ENCODE measurements at places on chromosomes 5 and 9.
A peak's percentile ranks its signal among the peaks of the same experiment; 100 is the strongest.

DNA sequence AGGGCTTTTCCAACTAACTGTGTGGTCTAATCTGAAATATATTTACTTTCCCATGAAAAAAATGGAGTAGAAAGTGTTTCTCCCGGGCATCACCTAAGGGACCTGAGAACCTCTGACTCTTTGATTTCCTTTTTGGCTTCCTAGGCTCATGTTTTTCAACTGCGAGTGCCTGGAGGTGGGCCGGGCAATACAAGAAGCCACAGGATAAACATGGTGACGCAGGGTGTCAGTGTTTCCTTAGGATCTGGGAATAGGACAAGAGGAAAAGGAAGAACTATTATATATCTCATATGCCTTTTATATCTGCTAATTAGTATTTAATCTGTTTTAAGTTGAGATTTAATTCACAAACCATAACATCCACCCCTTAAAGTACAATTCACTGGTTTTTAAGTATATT, 11.4 kb upstream of the LECT2 start:
- no peak for DNase-seq

DNA sequence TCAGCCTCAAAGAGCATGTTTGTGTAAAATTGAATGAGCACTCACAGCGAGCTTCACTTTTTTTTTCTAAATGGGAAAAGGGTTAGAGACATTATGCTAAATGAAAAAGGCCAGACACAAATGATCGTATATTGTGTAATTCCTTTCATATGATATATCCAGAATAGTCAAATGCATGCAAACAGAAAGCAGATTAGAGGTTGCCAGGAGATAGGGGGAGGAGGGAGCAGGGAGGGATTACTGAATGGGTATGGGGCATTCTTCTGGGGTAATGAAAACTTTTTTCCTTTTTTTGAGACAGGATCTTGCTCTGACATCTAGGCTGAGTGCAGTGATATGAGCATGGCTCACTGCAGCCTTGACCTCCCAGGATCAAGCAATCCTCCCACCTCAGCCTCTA, 47.1 kb downstream of the DMAC1 start:
- DNase-seq: no peak

- no peak for DNase-seq
These were observed 63.7 kb downstream of the MLLT3 start for GRCh38 chr9:20558566-20559016.

DNA sequence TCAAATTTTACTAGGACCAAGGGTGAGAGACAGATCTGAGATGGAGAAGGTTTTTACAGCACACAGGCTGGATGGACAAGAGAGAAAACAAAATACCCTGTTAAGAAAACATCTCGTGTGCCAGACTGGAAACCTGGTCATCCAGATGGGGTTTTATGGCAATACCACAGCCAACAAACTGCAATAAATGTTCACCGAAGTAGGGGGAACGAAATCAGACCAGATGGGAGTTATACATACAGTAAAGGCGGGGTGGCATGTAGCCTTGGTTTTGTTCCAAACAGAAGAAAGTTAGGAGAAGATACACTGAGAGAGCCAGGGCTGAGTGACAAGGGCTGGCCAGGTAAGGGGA, 63.3 kb downstream of the DCP2 start:
- peak; percentile 11 for DNase-seq

GRCh38 chr5:138972836-138973235, 97.7 kb upstream of the LRRTM2 start:
- peak; percentile 12 for DNase-seq

DNA sequence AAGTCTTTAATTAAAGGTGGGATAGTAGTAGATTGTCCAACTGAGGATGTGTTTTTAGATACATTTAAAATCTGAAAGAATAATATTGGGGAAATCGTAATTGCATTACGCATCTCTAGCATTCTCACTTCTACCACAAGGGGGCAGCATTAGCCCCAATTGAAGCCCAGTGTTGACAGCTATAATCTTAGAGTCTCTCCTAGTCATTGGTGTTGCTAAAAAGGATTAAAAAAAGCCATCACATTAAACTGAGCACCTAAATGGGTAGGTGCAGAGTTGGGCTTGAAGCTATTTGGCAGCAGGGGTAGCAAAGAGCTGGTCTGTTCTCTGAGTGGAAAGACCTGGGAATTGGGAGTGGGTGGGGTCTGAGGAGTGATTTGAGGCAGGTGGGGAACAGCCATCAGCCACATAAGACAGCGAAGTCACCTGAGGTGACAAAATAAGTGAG, 177.2 kb downstream of the OSTF1 start:
- peak; percentile 5 for DNase-seq

DNA sequence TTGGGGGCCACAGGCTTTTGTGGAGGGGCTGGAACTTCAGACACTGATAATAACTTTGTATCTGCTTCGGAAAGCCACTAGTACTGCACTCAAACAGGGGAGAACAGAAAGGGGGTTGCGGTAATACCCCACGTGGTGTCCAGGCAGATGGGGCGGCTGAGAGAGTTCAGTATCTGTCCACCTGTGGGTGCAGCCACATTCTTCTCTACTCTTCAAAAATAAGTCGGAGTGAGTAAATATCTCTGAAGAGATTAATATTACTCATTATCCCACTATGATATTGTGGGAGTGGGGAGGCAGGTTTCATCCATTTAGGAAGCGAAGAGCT, 102.1 kb upstream of the SSBP2 start:
- peak; percentile 79 for DNase-seq

- no peak for DNase-seq
These were observed 95.7 kb upstream of the SHB start for GRCh38 chr9:38164659-38165221.

- DNase-seq: peak; percentile 25
These were observed 388 bp downstream of the ANKS6 start for GRCh38 chr9:98795970-98796363.

DNA sequence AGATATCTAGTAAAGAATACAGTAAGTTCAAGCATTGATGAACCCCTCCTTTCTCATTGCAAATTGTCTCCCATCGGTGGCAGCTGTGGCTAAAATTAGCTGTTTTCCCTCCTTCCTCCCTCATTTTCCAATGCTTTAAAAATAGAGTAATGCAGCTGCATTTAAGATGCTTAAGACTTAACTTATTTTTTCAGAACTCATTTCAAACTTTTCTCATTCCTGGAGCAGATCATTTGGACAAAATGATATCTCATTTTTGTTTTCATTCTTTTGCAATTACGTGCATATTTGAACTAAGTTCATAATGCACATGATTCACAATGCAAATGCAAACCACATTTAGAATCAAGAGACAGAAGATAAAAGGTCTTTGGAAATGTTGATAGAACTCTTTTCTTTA, 14.6 kb downstream of the HSPB3 start:
- no peak for DNase-seq

GRCh38 chr5:82259172-82259800, 18.9 kb downstream of the RPS23 start:
- DNase-seq: peak; percentile 32

DNA sequence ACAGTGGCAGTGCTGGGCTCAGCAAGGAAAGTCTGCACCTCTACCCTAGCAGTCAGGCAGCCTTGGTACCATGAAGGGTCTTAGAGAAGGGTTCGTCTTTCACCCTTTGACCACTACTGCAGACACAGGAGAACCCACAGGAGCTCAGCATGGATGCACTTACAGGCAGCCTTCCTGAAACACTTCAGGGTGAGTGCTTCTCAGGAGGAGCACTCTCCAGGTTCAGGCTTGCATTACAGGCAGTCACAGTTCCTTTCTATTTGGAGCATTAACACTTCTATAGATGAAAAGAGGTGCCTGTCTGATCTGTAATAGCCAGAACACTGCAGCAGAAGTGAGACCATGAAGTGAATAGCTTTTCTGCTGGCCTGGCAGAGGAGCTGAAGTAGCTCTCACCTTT, 8.7 kb upstream of the CYLC2 start:
- no peak for DNase-seq

DNA sequence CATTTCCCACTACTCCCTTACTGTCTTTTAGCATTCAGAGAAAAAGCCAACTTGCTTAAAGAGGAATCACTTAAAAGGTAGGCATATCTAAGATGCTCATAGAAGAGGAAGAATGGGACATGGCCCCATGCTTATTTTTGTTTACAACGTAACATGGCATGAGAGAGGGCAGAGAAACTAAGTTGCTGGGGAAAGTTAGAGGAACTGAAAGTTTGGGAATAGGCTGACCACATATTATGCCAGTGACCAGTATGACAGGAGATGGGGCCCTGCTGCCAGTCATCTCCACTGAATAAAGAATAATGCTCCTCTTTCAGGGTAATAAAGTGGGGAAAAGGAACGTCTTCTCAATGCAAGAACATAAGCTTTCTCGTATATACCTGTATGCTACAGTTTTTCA, 1.9 kb downstream of the PLPP6 start:
- no peak for DNase-seq

- no peak for DNase-seq
These were observed 614.7 kb upstream of the ST8SIA4 start for GRCh38 chr5:101517795-101518194.

- DNase-seq: no peak
These were observed 65.4 kb upstream of the SPOCK1 start for GRCh38 chr5:137564398-137564961.

GRCh38 chr5:14560091-14560595, 21.4 kb upstream of the OTULINL start:
- peak; percentile 100 for DNase-seq

DNA sequence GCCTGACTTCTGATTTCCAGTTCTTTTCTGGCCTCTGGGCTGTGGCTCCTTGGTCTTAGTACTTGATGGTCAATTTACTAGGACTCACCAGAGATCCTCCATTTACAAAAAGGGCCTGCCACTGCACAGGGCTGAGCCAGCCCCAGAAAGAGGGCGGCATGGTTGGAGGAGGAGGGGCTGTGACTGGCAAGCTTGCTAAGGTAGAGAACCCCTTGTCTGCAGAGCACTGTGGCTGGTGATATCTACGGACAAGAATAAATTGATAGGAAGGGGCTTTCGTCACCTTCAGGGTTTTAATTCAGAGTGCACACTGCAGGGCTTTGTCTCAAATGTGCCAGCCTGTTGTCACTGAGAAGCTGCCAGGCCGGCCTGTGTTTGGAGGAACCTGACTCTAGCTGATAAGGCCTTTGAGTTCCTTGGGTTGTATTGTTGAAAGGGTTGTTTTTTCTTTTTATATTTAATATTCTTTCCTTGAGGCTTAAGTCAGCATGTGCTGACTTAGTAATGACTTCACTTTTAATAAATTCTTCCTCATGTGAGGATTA, 15.1 kb downstream of the SLC22A5 start:
- DNase-seq: no peak

GRCh38 chr9:36163049-36163785, 6.0 kb upstream of the CCIN start:
- DNase-seq: peak; percentile 86

GRCh38 chr5:79829260-79829659, 139.6 kb downstream of the CMYA5 start:
- no peak for DNase-seq

DNA sequence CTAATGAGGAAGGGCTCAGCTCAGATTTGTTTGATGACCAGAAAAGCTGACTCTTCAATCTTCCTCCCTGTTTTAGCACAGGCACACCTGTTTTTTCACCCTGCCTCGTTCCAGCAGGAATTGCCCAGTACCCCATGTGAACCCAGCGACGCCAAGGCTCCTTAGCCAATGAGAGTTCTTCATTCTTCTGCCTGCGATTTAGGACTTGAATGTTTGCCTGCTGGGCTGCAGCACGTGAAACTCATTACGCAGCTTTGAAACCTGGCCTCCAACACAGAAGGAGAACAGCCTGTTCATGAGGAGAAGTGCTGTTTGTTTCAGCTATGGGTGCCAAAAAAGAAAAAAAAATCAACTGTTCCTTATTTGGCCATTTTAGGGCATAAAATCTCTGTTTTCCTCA, 315.5 kb downstream of the TRPM3 start:
- peak; percentile 33 for DNase-seq

GRCh38 chr5:158486566-158486965, 613.1 kb downstream of the EBF1 start:
- DNase-seq: no peak

DNA sequence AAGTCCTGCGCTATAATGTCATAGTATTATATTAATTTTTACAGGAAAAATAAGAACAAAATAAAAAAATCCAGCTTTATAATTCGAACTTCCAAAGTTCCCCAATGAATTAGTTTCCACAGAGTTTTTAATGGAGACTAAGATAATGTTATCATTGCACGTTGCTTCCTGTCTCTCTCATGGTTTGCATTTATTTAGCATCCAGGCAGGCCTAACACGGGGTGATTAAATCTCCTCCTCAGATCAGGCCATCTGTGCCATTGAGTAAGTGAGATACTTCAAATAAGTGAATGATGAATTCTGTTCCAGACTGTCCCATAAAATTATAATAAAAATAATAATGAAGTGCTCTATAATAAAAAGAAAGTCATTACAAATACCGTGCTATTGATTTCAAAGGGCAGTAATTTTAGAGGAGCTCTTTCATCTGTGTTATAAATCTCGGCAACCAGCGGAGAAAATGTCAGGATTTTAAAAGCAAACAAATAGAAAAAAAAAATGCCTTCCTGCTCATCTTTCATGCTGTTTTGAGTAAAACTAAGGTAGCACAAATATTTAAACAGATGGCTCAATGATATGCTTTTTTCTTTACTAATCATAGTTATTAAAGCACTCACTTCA, 570.6 kb upstream of the ZNF608 start:
- DNase-seq: peak; percentile 88

DNA sequence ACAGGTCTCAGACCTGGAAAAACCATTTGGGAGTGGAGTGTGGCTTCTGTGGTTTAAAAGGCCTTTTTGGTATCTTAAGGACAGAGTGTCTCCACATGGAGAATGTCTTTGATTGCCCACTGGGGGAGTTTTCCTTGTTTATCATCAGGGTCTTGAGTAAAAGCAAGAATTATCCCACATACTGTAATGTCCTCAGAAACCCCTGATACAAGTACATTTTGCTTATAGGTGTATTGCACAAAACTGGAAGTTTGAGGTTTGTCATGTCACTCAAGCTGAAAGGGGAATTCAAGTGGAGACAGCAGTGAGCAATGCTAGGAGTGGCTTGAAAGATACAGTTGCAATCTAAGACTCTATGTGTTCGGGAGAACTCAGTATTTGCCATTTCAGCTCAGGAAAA, 62.7 kb upstream of the GRAMD2B start:
- DNase-seq: no peak

- DNase-seq: no peak
These were observed 1819.8 kb downstream of the MAT2B start for GRCh38 chr5:165325221-165325620.
